ENCODE measurements at places on chromosomes 2 and 18. TPM values are rescaled to one million over a fixed set of nuclear protein-coding genes. Genes with fewer than 3 reads are reported as not detected.

- no peak for DNase-seq
Observed at GRCh38 chr2:189641002-189641401, 20.3 kb upstream of the ASNSD1 start.

GRCh38 chr18:73768043-73768442 lies 379.6 kb downstream of the FBXO15 start:
- no peak for DNase-seq

- DNase-seq = no peak
Observed at GRCh38 chr2:181146171-181146570, 165.8 kb downstream of the UBE2E3 start.

GRCh38 chr2:17373041-17373440 lies 145.2 kb downstream of the RAD51AP2 start:
- no peak for DNase-seq

DNA sequence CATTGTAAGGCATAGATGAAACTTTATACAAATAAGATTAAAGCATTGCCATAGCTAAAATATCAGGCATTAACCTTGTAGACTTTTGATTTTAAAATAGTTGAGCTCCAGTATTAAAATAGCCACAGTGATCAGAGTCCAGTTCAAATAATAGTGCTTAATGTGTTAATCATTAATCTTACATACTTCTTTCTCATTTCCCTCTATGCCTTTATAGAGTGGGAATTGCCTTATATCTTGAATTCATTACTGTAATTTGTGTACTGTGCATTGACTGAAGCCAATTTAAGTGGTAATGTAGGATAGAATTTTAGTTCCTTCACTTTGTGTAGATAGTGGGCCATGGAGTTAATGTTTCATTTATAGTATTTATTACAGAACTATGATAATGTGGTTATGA lies 549.2 kb upstream of the VWC2L start:
- no peak for DNase-seq

GRCh38 chr2:130819226-130819607 lies 17.5 kb upstream of the ARHGEF4 start:
- DNase-seq = no peak

DNA sequence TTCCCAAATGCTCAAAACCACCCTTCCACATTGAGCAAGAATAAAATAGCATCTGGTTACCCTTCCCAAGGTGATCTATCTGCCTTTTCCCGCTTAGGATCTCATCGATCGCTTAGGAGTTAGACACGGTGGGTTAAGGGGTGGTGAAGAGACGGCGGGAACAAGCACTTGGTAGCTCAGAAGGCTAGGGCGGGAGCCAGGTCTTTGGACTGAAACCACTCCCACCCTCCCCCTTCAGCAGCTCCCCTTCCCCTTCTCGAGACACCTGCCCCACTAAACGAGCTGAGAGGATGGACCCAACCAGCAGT lies 513 bp downstream of the THOC1 start:
- no peak for DNase-seq

GRCh38 chr2:240578110-240578450 lies 8.5 kb upstream of the CAPN10 start:
- no peak for DNase-seq

LAPTM4A gene
- 175 TPM for total RNA-seq

DNA sequence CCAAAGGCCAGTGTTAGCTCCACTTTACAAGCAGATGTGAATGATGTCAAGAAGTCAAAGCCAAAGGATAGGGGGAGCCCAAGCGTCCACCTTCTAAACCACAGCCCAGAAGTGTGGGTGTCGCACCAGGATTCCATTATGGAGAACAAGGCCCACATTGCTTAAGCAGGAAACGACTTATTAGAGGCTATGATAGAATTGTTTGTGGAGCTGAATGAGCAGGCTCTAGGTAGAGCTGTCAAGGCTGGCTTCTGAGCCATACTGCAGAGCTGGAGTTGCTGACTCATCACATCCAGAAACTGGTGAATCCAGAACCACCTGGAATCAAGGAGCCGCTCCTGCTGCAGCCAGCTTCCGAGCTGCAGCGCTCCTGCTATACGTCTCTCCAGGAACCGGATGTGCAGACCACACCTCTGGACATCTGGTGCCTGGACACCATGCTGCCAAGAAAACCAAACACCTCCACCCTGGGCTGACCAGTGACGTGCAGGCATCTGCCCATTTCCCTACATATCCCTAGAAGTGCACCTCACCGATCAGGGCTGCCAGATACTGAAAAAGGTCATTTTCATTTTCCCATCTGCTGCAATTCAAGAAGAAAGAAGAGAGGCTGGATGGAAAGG lies 6.2 kb upstream of the TWIST2 start:
- peak; percentile 25 for DNase-seq

TRABD2A gene
- total RNA-seq = 4.8 TPM

DNA sequence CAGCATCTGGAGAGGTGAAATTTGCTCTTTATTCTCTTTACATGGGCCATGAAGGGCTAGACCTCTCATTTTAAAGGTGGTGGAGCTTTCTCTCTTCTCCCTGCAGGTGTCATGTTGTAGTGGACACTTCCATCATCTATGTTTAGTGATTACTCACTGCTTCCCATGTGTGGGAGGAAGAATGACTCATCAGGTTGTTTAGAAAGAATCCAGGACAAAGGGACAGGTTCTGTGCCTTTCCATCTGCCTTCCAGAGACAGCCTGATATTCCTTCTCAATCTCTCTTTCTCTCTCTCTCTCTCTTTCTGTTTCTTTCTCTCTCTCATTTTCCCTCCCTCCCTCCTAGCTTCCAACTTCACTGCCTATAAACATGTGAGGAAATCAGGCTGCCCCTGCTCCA lies 38.7 kb downstream of the SCG2 start:
- no peak for DNase-seq

DNA sequence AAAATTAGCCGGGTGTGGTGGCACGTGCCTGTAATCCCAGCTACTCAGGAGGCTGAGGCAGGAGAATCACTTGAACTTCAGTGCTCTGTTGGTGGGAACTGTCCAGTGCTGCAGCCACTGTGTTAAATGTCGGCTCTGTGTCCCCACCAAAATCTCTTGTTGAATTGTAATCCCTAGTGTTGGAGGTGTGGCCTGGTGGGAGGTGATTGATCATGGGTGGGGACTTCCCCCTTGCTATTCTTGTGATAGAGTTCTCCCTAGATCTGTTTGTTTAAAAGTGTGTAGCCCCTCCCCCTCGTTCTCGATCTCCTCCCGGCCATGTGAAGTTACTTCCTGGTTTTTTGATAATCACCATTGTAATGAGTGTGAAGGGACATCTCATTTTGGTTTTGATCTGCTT lies 9.8 kb upstream of the RPL31 start:
- DNase-seq = no peak

DNA sequence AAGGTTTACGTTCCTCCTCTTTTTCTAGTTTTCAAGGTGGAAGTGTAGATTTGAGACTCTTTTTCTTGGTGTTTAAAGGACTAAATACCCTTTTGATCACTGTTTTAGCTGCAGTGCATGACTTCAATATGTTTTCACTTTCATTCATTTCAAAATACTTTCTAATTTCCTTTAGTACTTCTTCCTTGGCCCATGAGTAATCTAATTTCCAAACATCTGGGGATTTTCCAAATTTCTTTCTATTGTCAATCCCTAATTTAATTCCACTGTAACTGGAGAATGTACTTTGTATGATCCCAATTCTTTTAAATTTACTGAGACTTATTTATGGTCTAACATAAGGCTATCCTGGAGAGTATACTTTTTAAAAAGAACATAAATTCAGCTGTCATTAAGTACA lies 3.8 kb upstream of the RHBDD1 start:
- DNase-seq = no peak

DNA sequence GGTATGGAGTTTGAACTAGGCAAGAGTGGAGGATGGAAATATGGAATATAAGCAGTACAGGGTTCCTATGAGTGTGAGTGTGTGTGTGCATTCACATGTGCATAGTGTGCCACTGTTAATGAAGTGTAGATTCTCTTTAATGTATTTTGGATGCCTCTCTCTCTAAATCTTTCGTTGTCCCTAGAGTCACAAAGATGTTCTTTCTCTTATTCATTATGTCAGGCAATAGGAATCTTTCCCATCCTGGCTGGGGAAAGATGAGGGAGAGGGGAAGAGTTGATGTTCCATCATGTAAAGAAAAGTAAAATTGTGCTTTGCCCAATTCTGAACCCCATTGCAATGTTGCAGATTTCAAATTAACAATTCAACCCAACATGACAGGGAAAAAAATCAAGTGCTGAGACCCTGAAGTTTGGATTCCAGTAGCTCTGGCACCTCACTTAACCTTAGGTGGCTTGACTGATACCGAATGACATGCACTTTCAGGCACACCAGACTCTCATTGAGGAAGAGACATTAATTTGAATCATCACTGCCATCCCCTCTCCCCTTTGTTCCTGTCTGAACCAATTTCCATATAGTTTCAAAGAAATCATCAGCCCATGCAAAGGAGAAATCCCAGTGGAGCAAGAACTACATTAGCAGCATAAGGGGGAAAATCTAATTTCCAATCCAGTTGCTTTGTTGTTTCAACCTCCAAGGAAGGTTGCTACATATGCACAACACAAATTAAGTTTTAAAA lies 28.0 kb downstream of the KLF7 start:
- no peak for DNase-seq

DNA sequence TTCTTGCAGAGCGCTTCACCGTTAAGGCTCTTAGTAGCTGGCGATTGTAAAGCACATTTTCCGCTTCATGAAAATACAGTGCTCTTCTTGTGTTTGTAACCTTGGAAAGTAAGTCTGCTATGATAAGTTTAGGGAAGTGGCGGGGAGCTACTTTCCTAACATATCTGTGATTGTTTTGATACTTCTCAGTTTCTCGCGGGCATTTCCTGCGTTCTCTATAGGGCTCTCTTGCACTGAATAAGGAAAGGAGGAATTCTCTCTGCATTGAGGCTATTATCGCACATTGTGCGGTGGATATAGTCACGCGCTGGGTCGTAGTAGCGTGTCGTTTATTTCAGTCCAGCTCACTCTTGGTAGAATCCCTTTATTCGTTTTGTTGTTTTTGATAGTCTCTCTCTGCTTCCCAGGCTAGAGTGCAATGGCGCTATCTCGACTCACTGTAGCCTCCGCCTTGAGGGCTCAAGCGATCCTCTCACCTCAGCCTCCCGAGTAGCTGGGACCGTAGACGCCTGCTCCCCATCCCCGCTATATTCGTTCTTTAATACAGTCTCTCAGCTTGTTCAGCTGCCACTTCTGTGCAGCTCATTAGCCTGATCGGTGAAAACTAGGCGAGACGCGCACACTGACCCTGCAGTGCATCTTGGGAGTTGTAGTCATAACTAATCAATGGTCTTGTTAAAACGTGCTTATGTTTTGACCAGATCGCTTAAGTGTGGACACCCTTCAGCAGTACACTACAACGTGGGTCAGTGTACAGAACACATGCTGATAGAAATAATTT lies 1.0 kb upstream of the PPP4R3B start:
- DNase-seq = peak; percentile 67

RRM2 gene
- 4.3 TPM for total RNA-seq

HRH4 gene
- total RNA-seq = 0.48 TPM

- no peak for DNase-seq
Observed at GRCh38 chr2:47004905-47005495, 89.4 kb upstream of the MCFD2 start.

FBXO11 gene
- 62.8 TPM for total RNA-seq

GRCh38 chr2:200749631-200750322 lies 61.9 kb upstream of the BZW1 start:
- DNase-seq = no peak

LGALSL gene
- total RNA-seq = 14.9 TPM

GRCh38 chr2:170260188-170260587 lies 82.2 kb downstream of the MYO3B start:
- DNase-seq = no peak

TSPYL6 gene
- total RNA-seq = 0.24 TPM

MYL1 gene
- not detected for total RNA-seq

DNA sequence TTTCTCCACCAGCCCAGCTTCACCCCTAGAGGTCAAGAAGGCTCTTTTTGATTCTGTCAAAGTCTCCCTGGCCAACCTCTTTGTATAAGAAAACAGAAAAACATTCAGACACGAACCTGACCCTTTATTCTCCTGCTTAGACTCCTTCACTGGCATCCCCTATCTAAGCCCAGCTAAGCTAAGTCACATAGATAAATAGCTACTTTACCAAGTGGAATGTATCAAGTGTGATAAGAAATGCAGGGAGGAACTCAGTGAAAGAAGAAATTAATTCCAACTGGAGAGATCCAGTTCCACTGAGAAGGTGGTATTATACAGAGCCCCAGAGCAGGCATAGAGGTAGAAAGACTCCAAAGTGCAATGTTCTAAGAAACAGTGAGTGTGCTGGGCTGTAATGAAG lies 489.5 kb downstream of the TNS1 start:
- DNase-seq = peak; percentile 76

DNA sequence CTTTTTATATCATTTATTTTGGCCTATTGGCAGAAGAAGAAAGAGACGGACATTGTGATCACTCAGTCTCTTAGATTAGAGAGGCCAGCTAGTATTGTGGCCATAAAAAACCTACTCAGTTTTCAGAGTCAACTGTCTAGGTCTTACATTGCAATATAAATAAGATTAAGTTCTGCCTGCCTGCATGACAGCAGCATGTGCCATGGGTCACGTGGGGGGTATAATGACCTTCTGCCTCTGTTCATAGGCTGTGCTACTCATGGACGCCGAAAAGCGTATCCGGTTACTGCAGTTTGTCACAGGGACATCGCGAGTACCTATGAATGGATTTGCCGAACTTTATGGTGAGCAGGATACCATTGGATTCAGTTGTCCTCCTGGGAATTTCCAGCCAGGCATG lies 238.5 kb downstream of the ALPK2 start:
- no peak for DNase-seq

- no peak for DNase-seq
Observed at GRCh38 chr2:4174796-4175195, 471.4 kb downstream of the DCDC2C start.

- no peak for DNase-seq
Observed at GRCh38 chr2:103288696-103289095, 526.9 kb downstream of the TMEM182 start.

- DNase-seq = no peak
Observed at GRCh38 chr2:58289029-58289428, 47.9 kb upstream of the FANCL start.

TBR1 gene
- total RNA-seq = 4.3 TPM

Data from umbilical cord (tissue), 2 donors.